Activated naive CD4-positive, alpha-beta T cell treated with anti-CD3 and anti-CD28 coated beads, Interleukin-2, amount 50 U/mL, for 72 hours (primary cell): ENCODE measurements at places on chromosomes 6 and 20.

DNA sequence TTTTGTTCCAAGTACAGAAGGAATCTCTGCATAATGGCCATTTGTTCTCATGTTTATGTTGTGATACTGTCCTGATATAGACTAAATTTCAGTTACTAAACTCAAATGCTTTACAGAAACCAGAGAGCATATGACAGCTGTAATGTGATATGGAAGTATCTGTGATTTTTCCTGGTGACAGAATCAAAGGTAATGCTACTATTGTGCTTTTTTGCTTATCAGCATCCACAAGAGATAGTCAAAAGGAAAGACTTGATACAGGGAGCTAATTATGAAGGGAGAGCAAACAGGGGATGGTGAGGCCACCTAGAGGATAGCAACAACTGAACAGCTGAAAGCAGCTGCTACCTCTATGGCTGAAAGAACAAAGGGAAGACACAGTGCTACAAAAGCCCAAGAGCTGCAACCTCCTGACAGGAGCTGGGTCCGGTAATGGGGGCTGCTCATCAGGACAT is 181.4 kb downstream of the PHF3 start:
- DNase-seq: no peak

- DNase-seq: no peak
These were observed 29.9 kb upstream of the TRIM27 start for GRCh38 chr6:28953585-28954258.

GRCh38 chr6:45988635-45989034 is 27.0 kb downstream of the CLIC5 start:
- no peak for DNase-seq

GRCh38 chr6:119200512-119201175 is 122.2 kb upstream of the FAM184A start:
- DNase-seq: no peak

DNA sequence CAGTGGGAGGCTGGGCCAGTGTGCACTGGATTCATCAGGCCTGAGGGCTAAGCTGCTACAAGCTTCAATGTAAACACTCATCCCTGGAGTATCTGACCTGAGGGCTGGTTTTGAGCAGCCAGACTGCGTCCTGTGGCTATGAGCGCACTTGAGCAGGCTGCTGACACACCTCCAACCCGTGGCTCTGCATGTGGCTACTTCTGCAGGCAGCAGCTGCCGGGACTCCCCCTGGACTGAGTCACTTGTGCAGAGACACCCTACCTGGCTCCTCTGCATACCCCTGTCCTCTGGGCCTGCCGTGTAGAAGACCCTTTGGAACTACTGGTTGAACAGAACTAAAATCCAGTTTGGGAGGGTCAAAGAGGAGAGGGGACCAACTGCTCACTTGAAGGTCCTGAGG is 172.0 kb downstream of the SCP2D1 start:
- DNase-seq: no peak

GRCh38 chr6:165811512-165811911 is 148.5 kb upstream of the PDE10A start:
- no peak for DNase-seq
